ENCODE measurements at places on chromosomes 2 and 18.

GRCh38 chr2:14602309-14602708 lies 30.2 kb upstream of the LRATD1 start:
- H3K36me3 ChIP-seq: no peaks in the 10 kb centered on the region
- H3K4me3 ChIP-seq: no peak overlapping the region
- H3K27me3 ChIP-seq: no peaks in the 10 kb centered on the region

DNA sequence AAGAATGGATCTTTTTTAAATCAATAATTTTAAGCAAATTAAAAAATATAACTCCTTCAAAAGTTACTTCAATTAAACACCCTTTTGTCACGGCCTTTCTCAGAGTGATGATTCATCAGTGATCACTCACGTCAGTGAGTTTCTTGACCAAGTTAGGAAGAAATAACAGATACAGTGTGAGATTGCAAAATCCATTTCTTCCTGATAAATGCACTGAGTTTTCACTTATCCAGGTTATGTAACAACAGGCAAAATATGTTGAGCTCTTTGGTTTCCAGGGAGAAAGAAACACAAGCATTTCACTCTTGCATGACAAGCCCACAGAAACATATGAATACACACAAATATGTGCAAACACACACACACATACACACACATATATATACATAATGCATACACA lies 195.9 kb upstream of the CYRIA start:
- DNase-seq: no peak
- no peaks in the 10 kb centered on the region for H3K36me3 ChIP-seq
- H3K4me3 ChIP-seq: no peak overlapping the region
- H3K27me3 ChIP-seq: no peaks in the 10 kb centered on the region
- H3K4me1 ChIP-seq: no peaks in the 10 kb centered on the region

GRCh38 chr2:131040661-131041401 lies 52.4 kb downstream of the FAM168B start:
- no peak overlapping the region for H3K27ac ChIP-seq
- no peak overlapping the region for H3K4me3 ChIP-seq
- DNase-seq: peak; percentile 30
- no peaks in the 10 kb centered on the region for H3K27me3 ChIP-seq
- no peaks in the 10 kb centered on the region for H3K36me3 ChIP-seq

DNA sequence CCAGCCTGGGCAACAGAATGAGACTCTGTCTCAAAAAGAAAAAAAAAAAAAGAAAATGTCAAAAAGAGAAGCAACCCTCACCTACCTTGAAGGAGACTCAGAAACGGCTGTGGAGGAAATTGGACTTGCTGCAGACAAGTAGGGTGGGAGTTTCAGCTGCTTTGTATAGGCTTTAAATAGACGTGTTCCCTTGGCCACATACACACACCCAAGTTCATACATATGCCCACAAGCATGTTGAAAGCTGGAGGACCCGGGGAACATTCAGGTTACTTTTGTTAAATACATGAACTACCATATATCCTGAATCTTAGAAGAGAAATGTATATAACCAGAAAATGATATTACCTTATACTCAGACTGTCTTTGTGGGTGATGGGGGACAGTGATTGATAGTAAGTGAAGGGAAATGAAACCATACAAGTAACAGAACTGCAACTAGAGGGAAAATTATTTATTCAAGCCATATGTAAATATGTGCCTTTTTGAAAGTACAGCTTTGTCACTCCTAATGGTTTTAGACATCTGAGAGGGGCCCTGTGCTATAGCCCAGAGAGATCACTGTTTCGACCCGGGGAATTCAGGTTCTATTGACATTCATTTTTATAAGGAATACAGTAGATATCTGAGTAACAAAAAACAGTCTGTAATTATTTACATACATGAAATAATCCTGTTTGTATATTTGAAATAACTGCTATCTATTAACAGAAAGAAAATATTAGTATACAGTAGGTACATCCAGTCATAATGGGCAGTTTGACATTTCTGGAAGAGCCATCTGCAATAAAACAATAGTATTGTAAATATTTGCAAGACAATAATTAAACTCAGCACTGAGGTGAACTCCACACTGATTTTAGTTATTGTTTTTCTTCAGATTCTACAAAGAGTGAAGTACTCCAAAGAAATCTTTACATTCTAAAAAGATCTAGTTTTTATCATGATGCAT lies 48.0 kb upstream of the TGIF1 start:
- no peak overlapping the region for H3K4me3 ChIP-seq
- H3K27me3 ChIP-seq: no peaks in the 10 kb centered on the region
- H3K4me1 ChIP-seq: no peaks in the 10 kb centered on the region
- DNase-seq: no peak
- H3K36me3 ChIP-seq: no peaks in the 10 kb centered on the region

GRCh38 chr2:174063492-174064092 lies 98.4 kb upstream of the SP3 start:
- no peak overlapping the region for H3K27ac ChIP-seq
- H3K4me1 ChIP-seq: no peaks in the 10 kb centered on the region
- H3K4me3 ChIP-seq: no peak overlapping the region
- DNase-seq: no peak
- H3K36me3 ChIP-seq: no peaks in the 10 kb centered on the region

GRCh38 chr2:211347328-211347727 lies 790.9 kb downstream of the CPS1 start:
- no peaks in the 10 kb centered on the region for H3K36me3 ChIP-seq
- H3K4me1 ChIP-seq: no peaks in the 10 kb centered on the region
- H3K27me3 ChIP-seq: no peaks in the 10 kb centered on the region
- H3K27ac ChIP-seq: no peak overlapping the region
- no peak overlapping the region for H3K4me3 ChIP-seq

GRCh38 chr2:219155054-219155644 lies 5.5 kb downstream of the NHEJ1 start:
- no peaks in the 10 kb centered on the region for H3K27me3 ChIP-seq
- H3K27ac ChIP-seq: no peak overlapping the region
- peaks cover 9% of the 10 kb centered on the region for H3K4me1 ChIP-seq

DNA sequence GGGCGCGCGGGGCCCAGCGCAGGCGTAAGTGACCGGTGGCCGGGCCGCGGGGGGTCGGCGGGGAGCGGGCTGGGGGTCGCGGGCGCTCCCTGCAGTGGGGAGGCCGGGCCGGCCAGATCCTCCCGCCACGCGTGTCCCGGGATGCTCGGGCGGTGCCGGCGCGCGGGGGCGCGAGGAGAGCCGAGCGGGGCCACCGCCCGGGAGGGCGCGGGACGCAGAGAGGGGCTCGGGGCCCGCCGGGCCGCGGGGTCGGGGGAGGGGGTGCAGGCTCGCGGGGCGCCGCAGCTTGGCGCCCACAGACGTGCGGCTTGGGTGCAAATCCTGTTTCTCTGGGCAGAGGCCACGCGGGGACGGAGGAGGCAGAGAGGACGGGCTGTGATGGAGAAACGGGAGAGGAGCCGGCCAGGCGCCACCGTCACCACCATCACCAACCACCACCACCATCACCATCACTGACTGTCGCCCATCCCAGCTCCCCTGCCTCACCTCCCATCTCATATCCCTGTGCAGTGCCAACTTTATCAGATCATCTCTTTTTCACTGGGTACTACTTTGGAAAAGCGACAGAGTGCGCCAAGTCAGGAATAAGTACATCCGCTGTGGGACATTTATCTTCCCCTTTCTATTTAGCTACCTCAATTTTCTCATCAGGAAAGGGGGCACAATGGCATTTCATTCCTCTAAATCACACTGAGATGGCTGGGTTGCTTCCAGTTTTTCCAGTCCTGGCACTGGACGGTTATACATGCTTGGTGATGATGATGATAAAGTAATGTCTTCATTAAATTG lies 97.2 kb upstream of the GPR45 start:
- no peak overlapping the region for H3K4me3 ChIP-seq
- H3K27ac ChIP-seq: no peak overlapping the region
- peaks cover 4% of the 10 kb centered on the region for H3K4me1 ChIP-seq
- H3K27me3 ChIP-seq: peaks cover 9% of the 10 kb centered on the region

DNA sequence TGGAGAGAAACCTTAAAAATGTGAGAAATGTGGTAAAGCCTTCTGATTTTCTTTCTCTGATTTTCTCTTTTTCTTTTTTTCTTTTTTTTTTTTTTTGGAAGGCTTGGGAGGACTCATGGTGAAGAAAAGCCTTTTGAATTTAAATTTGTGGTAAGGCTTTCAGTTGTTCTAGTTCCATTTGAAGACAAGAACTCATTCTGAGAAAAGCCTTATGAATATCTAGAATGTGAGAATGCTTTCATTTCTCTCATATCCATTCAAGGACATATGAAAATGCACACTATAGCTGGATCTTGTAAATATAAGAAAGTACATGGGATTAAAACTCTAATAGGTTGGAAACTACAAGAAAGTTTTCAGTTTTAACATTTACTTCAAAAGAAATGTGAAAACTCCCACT lies 1045.2 kb upstream of the NRXN1 start:
- DNase-seq: no peak
- no peaks in the 10 kb centered on the region for H3K4me1 ChIP-seq
- no peaks in the 10 kb centered on the region for H3K27me3 ChIP-seq
- no peak overlapping the region for H3K27ac ChIP-seq
- H3K4me3 ChIP-seq: no peak overlapping the region

DNA sequence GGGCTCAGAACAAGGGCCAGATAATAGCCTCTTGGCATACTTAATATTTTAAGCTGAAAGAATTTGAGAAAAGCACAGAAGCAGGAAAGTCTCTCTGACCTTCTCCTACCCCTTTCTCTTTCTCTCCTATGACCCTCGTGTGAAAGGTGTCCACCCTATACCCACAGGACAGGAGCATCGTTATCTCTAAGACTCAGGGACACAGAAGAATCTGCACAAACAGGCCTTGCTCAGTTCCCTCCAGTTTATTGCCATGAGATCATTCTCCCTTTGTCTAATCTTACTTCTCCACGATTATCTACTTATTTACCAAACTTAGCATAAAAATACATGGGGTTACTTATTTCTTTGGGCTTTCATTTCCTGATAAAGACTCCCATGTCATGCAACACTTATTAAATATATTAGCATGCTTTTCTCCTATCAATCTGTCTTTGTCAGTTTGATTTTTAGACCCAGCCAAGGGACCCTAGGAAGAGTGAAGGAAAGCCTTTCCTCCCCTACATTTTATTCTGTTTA lies 370.7 kb downstream of the DLGAP1 start:
- H3K27me3 ChIP-seq: no peaks in the 10 kb centered on the region
- H3K4me3 ChIP-seq: no peak overlapping the region
- H3K4me1 ChIP-seq: no peaks in the 10 kb centered on the region
- H3K36me3 ChIP-seq: no peaks in the 10 kb centered on the region
- DNase-seq: no peak

GRCh38 chr2:216555274-216555673 lies 56.6 kb downstream of the RPL37A start:
- no peaks in the 10 kb centered on the region for H3K4me1 ChIP-seq
- H3K4me3 ChIP-seq: no peak overlapping the region

GRCh38 chr18:74652392-74652988 lies 54.8 kb downstream of the ZNF407 start:
- no peaks in the 10 kb centered on the region for H3K4me1 ChIP-seq
- DNase-seq: no peak
- no peak overlapping the region for H3K4me3 ChIP-seq
- H3K27ac ChIP-seq: no peak overlapping the region
- H3K27me3 ChIP-seq: no peaks in the 10 kb centered on the region

DNA sequence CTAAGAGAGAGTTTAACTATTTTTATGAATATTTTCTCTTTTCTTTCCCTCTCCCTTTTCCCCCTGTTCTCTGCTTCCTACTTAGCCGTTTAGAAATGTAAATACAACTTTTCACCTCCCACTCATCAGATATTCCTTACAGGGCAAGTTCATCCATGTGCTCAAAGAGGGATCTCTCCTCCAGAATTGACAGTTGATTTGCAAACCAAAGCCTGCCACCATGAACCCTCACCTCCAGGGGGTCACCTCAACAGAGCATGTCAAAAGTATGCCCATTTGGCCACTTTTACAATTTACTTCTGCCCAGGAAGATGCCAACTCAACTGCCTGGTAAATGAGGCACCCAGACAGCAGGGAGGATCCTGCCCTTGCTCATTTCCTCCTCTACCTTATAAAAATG lies 149.2 kb upstream of the GYPC start:
- no peaks in the 10 kb centered on the region for H3K36me3 ChIP-seq
- no peak for DNase-seq
- H3K27me3 ChIP-seq: no peaks in the 10 kb centered on the region
- no peak overlapping the region for H3K4me3 ChIP-seq
- no peak overlapping the region for H3K27ac ChIP-seq
- peaks cover 5% of the 10 kb centered on the region for H3K4me1 ChIP-seq

DNA sequence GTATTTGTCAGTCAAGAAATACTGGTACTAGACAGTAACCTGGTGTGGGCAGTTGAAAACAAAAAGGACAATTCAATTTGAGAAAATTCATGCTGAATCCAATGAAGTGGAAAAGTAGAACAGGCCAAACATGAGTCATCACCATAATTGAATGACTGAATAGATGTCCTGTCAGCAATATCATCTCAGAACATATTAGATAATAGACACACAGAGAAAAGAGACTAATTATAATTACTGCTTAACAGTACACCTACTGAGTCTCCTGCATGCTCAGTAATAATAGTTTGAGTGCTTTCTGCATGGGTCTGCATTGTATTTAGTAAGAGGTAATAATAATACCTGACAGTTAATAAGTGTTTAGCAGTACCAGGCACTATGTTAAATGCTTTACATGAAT lies 138.6 kb upstream of the ZC3H15 start:
- H3K4me1 ChIP-seq: no peaks in the 10 kb centered on the region
- H3K27ac ChIP-seq: no peak overlapping the region
- H3K27me3 ChIP-seq: no peaks in the 10 kb centered on the region
- DNase-seq: no peak

Data from liver (tissue), 10 donors.